ENCODE measurements at places on chromosomes 6 and 20.

- DNase-seq: no peak
Observed at GRCh38 chr20:50491926-50492634, 18.1 kb upstream of the PTPN1 start.

DNA sequence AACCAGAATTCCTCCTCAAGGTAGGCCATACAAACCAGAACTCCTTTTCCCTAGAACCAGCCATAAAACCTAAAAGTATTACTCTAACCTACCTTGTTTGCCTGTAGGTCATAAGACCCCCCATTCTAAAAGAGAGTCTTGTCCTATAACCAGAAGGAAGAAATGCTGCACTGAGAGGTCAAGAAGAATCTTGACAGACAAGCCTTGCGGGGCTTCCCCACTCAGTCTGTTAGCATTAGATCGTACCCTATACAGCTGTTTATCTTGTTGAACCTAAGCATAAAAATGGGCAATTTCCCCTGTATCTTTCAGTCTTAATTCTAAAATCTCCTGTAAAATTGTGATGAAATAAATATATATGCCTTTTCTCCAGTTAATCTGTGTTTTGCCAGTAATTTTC lies 52.3 kb upstream of the HFE start:
- no peak for DNase-seq

DNA sequence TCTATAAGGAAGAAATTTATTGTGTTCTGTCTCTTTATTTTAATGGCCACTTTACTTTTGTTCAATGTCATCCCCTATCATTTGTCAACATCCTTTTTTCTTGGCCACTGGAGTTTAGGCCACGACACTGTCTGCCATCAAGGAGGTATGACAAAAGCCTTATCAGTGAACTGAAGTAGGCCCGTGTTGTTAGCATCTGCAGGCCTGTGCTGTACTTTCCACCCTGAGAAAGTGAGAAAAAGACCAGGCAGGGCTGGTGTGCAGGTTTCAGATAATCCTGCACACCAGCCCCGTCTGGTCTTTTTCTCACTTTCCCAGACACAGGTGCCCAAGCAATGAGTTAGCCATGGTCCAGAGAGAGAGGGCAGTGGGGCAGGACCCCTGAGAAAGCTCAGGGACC lies 57.6 kb downstream of the GOPC start:
- no peak for DNase-seq

GRCh38 chr6:36357872-36358225 lies 21.2 kb upstream of the BNIP5 start:
- DNase-seq: no peak
